HCT116 (cell line): ENCODE measurements at places on chromosomes 13 and 19. TPM values are rescaled to one million over a fixed set of nuclear protein-coding genes. Genes with fewer than 3 reads are reported as not detected.

Gene LCP1
- total RNA-seq: 2.2 TPM

Gene APC2
- 1.6 TPM for total RNA-seq

Gene CD209
- total RNA-seq: not detected

Gene ZNF85
- 2.5 TPM for total RNA-seq

Gene FFAR1
- not detected for total RNA-seq

Gene ZNF208
- not detected for total RNA-seq
